ENCODE measurements at places on chromosomes 2 and 18. TPM values are rescaled to one million over a fixed set of nuclear protein-coding genes. Genes with fewer than 3 reads are reported as not detected.

DNA sequence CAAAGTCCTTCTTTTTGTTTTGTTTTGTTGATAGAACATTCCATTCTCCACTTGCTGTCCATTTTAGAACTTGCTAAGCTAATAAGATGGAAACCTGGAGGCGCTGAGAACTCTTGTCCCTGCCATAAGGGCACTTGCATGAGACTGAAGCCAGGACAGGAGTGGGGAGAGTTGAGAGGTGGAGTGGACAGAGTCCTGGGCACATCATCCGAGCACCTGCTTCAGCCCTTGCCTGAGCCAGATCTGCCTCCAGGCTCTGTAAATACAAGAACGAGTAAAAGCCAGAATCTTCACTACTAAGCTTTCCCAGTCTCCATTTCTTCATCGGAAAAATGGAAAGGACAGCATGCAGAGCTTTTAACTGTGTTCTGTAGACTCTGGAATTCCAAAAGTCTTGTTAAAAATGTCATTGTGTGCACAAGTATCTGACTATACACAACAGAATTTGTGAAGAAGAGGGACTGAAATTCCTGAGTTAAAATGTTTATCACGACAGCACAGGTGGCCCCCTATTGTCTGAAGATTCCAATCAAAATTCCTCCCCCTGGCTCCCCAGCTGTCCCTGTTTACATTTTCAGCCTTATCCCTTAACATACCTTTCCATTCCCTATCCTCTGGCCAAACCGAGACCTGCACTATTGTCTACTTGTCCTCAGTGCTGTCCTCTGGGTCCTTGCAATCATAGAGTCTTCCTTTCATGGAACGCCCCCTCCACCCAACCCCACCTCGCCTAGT, 498.2 kb upstream of the TNP1 start:
- no peak for DNase-seq

DNA sequence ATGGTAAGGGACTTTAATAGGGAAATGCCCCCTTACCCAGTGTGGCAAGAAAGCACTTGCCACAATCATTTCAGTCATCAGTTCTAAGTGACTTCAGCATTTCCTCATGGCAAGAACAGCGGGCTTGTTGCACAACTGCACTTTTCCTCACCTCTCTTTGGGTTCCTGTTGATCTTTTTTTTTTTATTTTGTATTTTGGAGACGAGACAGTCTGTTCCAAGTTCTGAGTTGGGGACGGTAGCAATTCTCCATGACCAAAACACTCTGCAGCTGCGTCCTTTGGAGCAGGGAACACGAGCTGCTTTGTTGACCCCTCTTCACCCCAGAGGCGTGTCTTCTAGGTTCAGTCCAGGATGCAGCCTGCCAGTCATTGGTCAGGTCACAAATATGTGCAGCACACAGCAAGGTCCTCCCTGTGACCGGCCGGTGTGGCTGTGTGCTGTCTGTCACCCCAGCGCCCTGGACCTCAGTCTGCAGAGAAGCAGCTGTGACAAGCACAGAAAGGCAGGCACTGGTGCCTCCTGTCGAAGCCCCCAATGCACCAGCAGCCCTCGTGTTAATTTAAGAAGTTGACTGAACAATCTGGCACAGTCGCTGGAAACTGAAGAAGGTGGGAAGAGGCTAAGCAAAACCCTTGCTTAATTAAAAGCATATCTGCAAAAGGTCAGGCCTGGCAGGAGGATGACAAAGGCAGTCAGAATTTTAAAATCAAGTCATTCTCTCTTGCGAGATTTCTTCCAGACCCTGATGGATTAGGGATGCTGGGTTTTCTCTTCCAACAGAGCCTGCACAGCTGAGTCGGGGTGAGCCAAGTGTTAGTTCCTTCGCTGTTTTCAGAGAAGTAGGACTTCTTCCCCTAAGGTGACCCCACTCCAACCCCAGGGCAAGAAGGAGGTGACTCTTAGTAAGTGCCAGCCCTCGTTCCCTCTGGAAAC, 96.7 kb upstream of the COPS8 start:
- DNase-seq = peak; percentile 62

DNA sequence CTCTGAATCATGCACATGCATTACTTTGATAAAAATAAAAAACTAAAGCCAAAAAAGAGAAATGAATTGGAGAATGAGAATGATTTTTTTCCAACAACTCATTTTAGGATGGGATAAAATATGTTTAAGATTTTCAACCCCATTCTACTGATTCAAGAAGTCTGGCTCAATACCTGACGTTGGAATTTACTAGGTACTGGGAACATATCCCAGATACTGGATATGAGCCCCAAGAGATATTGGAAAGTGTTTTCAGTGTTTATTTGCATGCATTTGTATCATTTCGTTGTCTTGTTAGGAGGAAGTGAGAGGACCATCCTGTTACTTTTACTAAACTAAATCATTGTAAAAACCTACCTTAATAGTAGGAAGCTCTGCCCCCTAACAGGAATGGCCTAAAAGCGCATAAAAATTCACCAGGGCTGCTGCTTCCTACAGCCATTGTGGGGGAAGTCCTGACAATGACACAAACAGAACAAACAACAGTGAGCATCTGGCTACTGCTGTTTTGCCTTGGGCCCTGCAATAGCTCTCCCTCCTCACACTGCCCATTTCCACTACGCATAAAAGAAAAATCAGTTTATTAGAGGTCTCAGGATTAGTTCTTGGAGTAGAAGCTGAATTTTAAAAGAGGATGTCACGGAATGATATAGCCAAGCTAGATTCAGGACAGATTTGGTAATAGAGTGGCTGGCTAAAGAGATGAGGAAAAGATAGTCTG, 35.2 kb downstream of the ANKAR start:
- DNase-seq = no peak

DNA sequence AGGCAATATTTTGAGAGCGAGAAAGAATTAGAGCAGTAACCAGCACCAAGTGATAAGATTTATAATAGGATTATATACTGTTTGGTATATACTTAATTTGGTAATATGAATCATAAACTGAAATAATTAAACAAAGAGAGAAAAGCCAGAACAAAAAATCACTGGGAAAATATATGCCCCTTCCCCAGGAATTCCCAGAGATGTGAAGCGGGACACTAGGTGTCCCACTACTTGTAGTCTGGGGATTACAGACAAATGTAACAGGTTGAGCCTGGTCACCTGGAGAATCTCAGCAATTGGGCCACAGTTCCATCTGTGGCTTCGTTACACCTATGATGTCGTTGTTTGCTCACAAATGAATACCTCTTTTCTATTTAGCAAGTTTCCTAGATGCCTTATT, 256.1 kb upstream of the CHAC2 start:
- no peak for DNase-seq

GRCh38 chr2:166180951-166181812, 53.4 kb upstream of the SCN1A start:
- DNase-seq = peak; percentile 63

DNA sequence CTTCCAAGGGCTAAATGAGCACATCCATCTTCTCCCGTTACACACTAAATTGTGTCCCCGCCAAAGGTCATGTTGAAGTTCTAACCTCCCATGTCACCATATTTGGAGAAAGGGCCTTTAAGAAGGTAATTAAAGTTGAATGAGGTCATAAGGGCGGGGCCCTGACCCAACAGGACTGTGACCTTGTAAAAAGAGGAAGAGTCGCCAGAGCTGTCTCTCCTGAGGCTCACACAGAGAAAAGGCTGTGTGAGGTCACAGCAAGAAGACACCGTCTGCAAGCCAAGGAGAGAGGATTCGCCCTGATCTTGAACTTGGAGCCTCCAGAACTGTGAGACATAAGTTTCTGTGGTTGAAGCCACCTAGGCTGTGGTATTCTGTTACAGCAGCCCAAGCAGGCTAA, 24.1 kb downstream of the TRABD2A start:
- DNase-seq = no peak

DNA sequence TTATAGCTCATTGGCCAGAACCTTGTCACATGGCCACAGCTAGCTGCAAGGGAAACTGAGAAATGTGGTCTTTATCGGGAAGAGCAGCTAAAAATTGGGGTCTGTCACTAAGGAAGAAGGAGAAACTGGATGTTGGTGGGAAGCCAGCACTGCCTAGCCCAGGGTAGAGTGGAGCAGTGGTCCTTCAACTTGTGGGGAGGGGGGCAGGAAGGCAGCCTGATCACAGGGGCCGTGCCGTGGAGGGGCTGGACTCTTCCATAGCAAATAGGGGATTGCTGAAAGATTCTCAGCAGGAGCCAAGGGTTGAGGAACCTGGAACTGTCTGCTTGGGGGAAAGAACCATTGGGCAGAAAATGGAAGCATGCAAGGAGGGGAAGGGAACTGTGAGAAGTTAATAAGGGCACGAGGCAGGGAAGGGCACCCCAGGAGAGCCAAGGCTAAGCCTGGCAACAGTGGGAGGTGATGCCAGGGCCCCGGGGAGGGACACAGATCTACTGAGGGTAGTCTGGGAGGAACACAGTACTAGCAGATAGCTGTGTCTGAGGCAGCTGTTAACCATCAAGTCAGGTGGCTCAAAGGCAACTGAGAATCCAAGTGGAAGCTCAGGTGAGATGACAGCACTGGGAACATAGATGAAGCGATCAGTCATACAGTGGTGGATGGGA, 5.9 kb upstream of the NEURL3 start:
- no peak for DNase-seq

DNA sequence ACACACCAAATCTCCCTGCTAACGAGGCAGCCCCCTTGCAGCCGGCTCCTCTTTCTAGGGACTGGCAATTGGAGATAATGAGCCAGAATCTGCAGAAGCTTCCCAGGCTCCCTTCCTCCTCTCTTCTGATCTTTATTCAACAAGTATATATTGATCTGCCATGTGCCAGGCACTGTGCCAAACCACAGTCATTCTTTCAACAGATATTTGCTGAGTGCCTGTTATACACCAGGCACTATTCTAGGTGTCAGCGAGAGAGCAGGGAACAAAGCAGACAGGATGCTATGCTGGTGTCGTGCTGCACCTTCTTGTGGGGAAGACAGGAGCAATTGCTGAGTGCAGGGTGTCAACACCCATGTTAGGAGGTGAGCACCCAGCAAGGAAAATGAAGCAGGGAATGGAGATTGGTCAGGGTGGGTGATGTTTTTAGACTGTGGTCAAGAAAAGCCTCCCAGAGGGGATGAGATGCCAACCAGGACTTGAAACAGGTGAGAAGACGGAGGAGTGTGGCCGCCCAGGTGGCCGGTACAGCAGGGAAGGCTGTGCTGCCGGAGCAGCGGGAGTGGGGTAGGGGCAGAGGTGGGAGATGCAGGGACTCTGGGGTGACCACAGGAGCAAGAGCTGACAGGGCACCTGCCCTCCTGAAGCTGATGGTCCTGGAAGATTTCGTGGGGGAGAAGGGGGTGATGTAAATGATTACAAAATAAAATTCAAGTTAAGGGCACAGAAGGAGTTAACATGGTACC, 307.6 kb upstream of the RAB12 start:
- no peak for DNase-seq

The LHCGR gene
- total RNA-seq = not detected

The ALPP gene
- total RNA-seq = not detected

The VSNL1 gene
- total RNA-seq = 32.9 TPM

The CCDC74A gene
- 1.1 TPM for total RNA-seq

The CHN1 gene
- total RNA-seq = 1.6 TPM

The RAMP1 gene
- 17.8 TPM for total RNA-seq
